ENCODE measurements at places on chromosomes 16 and 17. TPM values are rescaled to one million over a fixed set of nuclear protein-coding genes. Genes with fewer than 3 reads are reported as not detected.

Gene EPOP
- total RNA-seq = 3.2 TPM

Gene EIF3C
- total RNA-seq = 311 TPM

Gene SULT1A2
- 0.61 TPM for total RNA-seq

Gene RND2
- total RNA-seq = 0.16 TPM

Gene P2RX5
- 4.5 TPM for total RNA-seq

Gene EIF4A3
- total RNA-seq = 79.7 TPM

Gene PYDC1
- not detected for total RNA-seq

Gene TBC1D26
- total RNA-seq = not detected

Gene CD300LF
- not detected for total RNA-seq

Gene WSCD1
- total RNA-seq = not detected

Gene TMEM88
- 0.17 TPM for total RNA-seq

Gene PRAC2
- total RNA-seq = not detected

Gene TERF2IP
- total RNA-seq = 31.7 TPM

Gene SKAP1
- not detected for total RNA-seq

Gene SLC16A6
- 0.33 TPM for total RNA-seq

Gene CHMP1A
- 104 TPM for total RNA-seq

Gene NXPH3
- 0.29 TPM for total RNA-seq

Gene ENPP7
- total RNA-seq = not detected

Gene RNF112
- total RNA-seq = 0.16 TPM

Gene HBQ1
- total RNA-seq = 0.69 TPM

Gene PRSS27
- total RNA-seq = 2.1 TPM

All from mammary epithelial cell (primary cell).